ENCODE measurements at places on chromosomes 16 and 17. TPM values are rescaled to one million over a fixed set of nuclear protein-coding genes. Genes with fewer than 3 reads are reported as not detected.

DNA sequence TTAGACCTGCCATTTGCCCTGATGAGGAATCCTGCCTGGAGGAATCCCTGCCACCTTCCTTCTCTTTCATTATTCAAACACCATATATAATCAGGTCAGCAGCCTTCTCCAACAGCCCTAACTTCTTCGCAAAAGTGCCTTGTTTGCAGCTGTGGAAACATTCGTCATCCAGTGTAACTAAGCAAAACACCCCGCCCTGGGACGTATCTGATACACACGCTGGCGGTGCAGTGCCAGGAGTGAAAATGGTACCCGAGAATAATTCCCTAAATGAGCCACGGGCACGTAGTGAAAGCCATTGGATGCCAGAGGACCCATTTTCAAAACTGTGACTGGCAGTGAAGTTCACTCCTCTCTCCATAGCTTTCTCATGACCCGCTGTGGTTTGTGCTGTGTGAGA, 73.7 kb downstream of the IRX3 start:
- DNase-seq: no peak
- no peaks in the 10 kb centered on the region for H3K36me3 ChIP-seq
- peaks cover 21% of the 10 kb centered on the region for H3K27me3 ChIP-seq
- H3K4me1 ChIP-seq: no peaks in the 10 kb centered on the region
- no peak overlapping the region for H3K27ac ChIP-seq
- no peak overlapping the region for H3K4me3 ChIP-seq

- H3K27me3 ChIP-seq: no peaks in the 10 kb centered on the region
- H3K4me1 ChIP-seq: peaks cover 15% of the 10 kb centered on the region
- peak overlapping the region; percentile 86 for H3K4me3 ChIP-seq
Observed at GRCh38 chr17:44008205-44008909, 3.9 kb downstream of the NAGS start.

- H3K27me3 ChIP-seq: peaks cover 11% of the 10 kb centered on the region
- no peaks in the 10 kb centered on the region for H3K4me1 ChIP-seq
- no peaks in the 10 kb centered on the region for H3K36me3 ChIP-seq
- H3K4me3 ChIP-seq: no peak overlapping the region
Observed at GRCh38 chr16:73427164-73427563, 379.2 kb upstream of the ZFHX3 start.

- no peak overlapping the region for H3K4me3 ChIP-seq
- H3K4me1 ChIP-seq: no peaks in the 10 kb centered on the region
- no peaks in the 10 kb centered on the region for H3K36me3 ChIP-seq
- DNase-seq: no peak
Observed at GRCh38 chr16:51180719-51181502, 29.8 kb upstream of the SALL1 start.

GRCh38 chr17:57713140-57713539, 32.0 kb downstream of the CCDC182 start:
- peaks cover 29% of the 10 kb centered on the region for H3K27me3 ChIP-seq
- H3K36me3 ChIP-seq: no peaks in the 10 kb centered on the region
- no peaks in the 10 kb centered on the region for H3K4me1 ChIP-seq
- no peak overlapping the region for H3K4me3 ChIP-seq
- H3K27ac ChIP-seq: no peak overlapping the region
- DNase-seq: no peak

GRCh38 chr17:75146592-75146991, 7.7 kb downstream of the JPT1 start:
- H3K4me3 ChIP-seq: no peak overlapping the region
- H3K27ac ChIP-seq: no peak overlapping the region
- peaks cover 8% of the 10 kb centered on the region for H3K4me1 ChIP-seq

- DNase-seq: no peak
- H3K4me3 ChIP-seq: no peak overlapping the region
- peaks cover 4% of the 10 kb centered on the region for H3K27me3 ChIP-seq
- H3K27ac ChIP-seq: no peak overlapping the region
Observed at GRCh38 chr17:55384643-55385232, 36.9 kb downstream of the MMD start.

- no peak overlapping the region for H3K4me3 ChIP-seq
- no peak overlapping the region for H3K27ac ChIP-seq
- no peak for DNase-seq
- peaks cover 12% of the 10 kb centered on the region for H3K27me3 ChIP-seq
- H3K36me3 ChIP-seq: no peaks in the 10 kb centered on the region
Observed at GRCh38 chr17:46869975-46870803, 18.8 kb downstream of the WNT9B start.

The PLXDC1 gene
- 0.43 TPM for total RNA-seq

GRCh38 chr17:31533546-31534155, 142.2 kb downstream of the RAB11FIP4 start:
- H3K27me3 ChIP-seq: no peaks in the 10 kb centered on the region
- no peaks in the 10 kb centered on the region for H3K36me3 ChIP-seq
- no peak overlapping the region for H3K27ac ChIP-seq
- no peak overlapping the region for H3K4me3 ChIP-seq
- peaks cover 12% of the 10 kb centered on the region for H3K4me1 ChIP-seq
- no peak for DNase-seq

DNA sequence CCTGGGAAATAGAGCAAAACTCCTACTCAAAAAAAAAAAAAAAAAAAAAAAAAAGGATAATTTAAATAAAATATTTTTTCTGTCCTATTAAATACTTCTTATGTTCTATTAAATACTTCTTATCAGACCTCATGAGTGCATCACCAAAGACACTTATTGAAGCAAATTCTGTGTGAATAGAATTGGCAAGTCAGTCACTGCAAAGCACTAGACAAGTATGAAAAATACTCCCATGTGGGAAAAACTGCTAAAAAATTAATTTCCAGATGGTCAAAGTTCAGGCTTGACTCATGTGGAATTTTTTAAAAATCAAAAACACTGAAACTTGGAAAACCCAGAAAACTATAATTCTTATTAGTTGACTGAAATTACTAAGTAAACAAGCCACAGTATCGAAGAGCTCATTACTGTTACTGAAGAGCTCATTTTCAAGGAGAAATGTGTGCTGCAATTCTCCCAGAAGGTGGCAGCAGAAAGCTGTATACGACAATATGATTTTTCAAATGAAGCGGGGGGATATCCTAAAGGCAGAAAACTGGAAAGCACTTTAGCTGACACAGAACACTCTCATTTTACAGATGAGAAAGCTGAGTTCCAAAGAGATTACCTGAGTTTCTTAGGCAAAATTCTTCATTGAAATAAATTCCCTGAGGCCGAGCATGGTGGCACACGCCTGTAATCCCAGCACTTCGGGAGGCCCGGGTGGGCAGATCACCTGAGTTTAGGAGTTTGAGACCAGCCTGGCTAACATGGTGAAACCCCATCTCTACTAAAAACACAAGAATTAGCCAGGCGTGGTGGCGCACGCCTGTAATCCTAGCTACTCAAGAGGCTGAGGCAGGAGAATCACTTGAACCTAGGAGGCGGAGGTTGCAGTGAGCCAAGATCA, 15.9 kb upstream of the FBXO47 start:
- no peak overlapping the region for H3K4me3 ChIP-seq
- no peaks in the 10 kb centered on the region for H3K27me3 ChIP-seq
- H3K27ac ChIP-seq: no peak overlapping the region

GRCh38 chr16:58154345-58154744, 25.2 kb upstream of the CFAP20 start:
- H3K4me3 ChIP-seq: no peak overlapping the region
- DNase-seq: no peak
- peaks cover 8% of the 10 kb centered on the region for H3K4me1 ChIP-seq
- no peaks in the 10 kb centered on the region for H3K27me3 ChIP-seq
- H3K27ac ChIP-seq: no peak overlapping the region

GRCh38 chr16:80387318-80387921, 153.4 kb upstream of the DYNLRB2 start:
- peaks cover 22% of the 10 kb centered on the region for H3K27me3 ChIP-seq
- H3K36me3 ChIP-seq: no peaks in the 10 kb centered on the region
- no peak for DNase-seq
- no peaks in the 10 kb centered on the region for H3K4me1 ChIP-seq

GRCh38 chr17:71237903-71238538, 882.8 kb upstream of the SOX9 start:
- no peaks in the 10 kb centered on the region for H3K27me3 ChIP-seq
- no peak overlapping the region for H3K4me3 ChIP-seq
- no peaks in the 10 kb centered on the region for H3K36me3 ChIP-seq
- no peak overlapping the region for H3K27ac ChIP-seq
- no peak for DNase-seq

GRCh38 chr16:69870761-69871160, 80.4 kb upstream of the CLEC18A start:
- H3K4me3 ChIP-seq: no peak overlapping the region
- H3K27ac ChIP-seq: no peak overlapping the region

The SEPTIN1 gene
- 192 TPM for total RNA-seq

The GNGT2 gene
- 19.6 TPM for total RNA-seq

The TBX6 gene
- total RNA-seq: 0.29 TPM

DNA sequence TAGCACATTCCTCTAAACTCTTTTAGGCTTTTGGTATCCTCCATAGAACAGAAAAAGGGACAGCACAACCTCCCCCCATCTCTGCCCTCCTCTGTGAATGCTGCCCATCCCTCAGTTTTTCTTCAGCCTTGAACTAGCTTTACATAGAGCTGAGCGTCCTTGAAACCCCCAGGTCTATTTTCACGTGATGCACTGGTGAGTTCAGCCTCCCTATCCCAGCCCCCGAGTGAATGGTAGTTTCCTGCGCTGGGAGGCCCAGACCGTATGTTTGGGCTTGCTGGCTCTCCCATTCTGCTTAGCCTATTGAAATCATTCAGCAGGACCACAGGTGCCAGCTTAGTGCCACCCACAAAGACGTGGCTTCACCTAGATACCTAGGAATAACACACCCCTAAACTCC, 22.5 kb downstream of the ZNF385C start:
- no peak for DNase-seq
- H3K4me1 ChIP-seq: no peaks in the 10 kb centered on the region
- no peak overlapping the region for H3K4me3 ChIP-seq
- peaks cover 12% of the 10 kb centered on the region for H3K27me3 ChIP-seq

The KIF2B gene
- not detected for total RNA-seq

The CD300H gene
- not detected for total RNA-seq

DNA sequence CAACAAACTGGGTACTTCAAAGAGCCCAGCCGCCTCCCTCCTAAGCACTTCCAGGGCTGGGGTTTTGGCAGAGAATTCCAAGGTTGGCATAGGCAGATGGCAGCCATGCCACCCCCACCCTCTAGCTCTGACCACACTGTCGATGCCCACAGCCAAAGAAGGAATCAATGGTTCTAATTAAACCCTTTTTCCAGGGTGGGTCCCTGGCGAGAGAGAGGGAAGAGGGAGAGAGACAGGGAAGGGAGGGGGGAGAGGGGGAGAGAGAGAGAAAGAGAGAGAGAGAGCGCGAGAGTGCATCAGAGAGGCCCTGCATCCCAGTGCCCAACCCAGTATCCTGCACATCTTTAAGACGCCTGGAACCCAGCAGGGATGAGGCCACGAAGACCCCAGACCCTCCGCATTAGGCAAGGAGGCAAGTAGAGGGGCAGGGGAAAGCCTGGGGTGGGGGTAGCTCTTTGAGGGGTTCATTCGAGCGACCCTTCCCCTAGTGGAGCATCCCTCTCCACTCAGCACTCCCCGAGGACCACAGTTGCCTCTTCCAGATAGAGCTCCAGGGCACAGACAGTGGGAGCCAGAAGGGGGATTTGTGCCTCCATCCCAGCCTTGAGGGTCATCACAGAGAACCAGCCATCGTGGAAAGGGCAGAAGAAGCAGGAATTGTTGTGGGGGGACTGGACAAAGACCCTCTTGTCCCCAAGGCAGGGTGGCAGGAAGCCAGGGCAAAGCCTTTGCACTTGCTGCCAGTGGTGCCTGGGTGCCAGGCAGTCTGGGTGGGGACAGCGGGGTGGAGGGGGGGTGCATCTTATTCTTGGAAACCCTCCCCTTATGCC, 2.6 kb downstream of the SRCIN1 start:
- peaks cover 22% of the 10 kb centered on the region for H3K27me3 ChIP-seq
- no peak for DNase-seq
- H3K4me3 ChIP-seq: no peak overlapping the region
- H3K36me3 ChIP-seq: no peaks in the 10 kb centered on the region
- H3K27ac ChIP-seq: no peak overlapping the region
- H3K4me1 ChIP-seq: no peaks in the 10 kb centered on the region

The TP53TG3F gene
- total RNA-seq: not detected

The TPSD1 gene
- not detected for total RNA-seq

DNA sequence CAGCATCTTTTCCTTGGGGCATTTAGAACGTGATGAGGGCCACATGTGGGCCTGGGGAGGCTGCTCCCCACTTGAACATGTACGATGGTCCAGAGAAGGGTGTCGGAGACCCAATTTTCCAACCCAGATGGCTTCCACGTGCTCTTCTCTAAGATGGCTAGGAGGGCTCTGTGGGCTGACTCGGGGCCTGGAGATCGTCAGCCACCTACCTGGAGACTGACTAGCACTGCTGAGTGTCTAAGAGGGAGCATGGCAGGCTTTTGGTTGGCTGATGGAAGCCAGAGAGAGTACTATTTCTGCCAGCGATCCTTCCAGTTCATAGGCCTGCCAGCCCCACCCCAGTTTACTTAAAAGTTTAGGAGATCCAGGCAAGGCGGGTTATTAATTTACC, 60.2 kb upstream of the CLEC18A start:
- H3K27me3 ChIP-seq: no peaks in the 10 kb centered on the region
- no peak for DNase-seq
- no peak overlapping the region for H3K27ac ChIP-seq
- H3K4me3 ChIP-seq: no peak overlapping the region
- H3K4me1 ChIP-seq: peaks cover under 1% of the 10 kb centered on the region

- no peak overlapping the region for H3K27ac ChIP-seq
- no peaks in the 10 kb centered on the region for H3K4me1 ChIP-seq
- no peak for DNase-seq
- H3K27me3 ChIP-seq: peaks cover 10% of the 10 kb centered on the region
- H3K36me3 ChIP-seq: no peaks in the 10 kb centered on the region
Observed at GRCh38 chr16:85698935-85699558, 10.3 kb upstream of the GINS2 start.

GRCh38 chr17:11493936-11494335, 104.3 kb upstream of the DNAH9 start:
- H3K36me3 ChIP-seq: no peaks in the 10 kb centered on the region
- H3K27me3 ChIP-seq: no peaks in the 10 kb centered on the region
- H3K4me1 ChIP-seq: no peaks in the 10 kb centered on the region
- no peak overlapping the region for H3K27ac ChIP-seq
- DNase-seq: no peak

Data from natural killer cell treated with Interleukin-12 subunit alpha and Interleukin-12 subunit beta and Interleukin-15 and Interleukin-18, amount 100 ng/mL, for 72 hours (primary cell).